Activated CD4-positive, alpha-beta T cell treated with anti-CD3 and anti-CD28 coated beads, Interleukin-2, amount 50 U/mL, for 24 hours (primary cell): ENCODE measurements at places on chromosomes 4 and X.

GRCh38 chrX:22950269-22951266 is 49.2 kb upstream of the DDX53 start:
- DNase-seq, result no peak

DNA sequence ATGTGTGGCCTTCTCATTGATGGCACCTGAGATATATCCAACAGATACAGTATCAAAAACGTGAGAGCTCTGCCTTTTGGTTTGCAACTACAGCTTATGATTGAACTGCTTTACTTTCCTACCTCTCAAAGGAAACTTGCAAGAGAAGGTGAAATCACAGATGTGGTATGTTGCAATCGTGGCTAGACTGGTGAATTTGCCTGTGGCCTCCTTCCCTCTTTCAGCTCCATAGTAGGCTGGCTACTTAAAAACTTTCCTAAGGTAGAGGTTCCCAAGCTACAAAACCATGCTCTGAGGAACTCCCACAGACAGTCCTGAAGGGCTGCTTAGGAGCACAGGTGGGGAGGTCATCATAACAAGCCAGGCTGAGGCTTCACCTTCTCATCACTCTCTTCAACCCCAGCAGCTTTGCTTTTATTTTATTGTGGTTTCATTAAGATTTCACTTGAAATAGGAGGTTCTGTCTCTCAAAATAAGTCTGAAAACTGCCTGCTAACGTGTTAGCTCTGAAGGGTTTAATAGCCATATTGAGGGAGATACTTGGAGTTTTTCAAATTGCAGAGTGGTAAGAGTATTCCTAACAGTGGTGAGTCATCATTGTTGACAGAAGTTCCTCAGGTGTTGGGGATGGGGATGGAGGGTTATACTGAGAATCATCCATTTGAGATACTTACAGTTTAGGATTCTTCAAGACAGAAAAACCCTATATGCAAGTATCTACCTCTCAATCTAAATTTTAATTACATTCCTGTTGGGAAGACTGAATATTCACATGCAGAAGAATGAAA is 93.5 kb upstream of the UCP1 start:
- DNase-seq, result no peak

DNA sequence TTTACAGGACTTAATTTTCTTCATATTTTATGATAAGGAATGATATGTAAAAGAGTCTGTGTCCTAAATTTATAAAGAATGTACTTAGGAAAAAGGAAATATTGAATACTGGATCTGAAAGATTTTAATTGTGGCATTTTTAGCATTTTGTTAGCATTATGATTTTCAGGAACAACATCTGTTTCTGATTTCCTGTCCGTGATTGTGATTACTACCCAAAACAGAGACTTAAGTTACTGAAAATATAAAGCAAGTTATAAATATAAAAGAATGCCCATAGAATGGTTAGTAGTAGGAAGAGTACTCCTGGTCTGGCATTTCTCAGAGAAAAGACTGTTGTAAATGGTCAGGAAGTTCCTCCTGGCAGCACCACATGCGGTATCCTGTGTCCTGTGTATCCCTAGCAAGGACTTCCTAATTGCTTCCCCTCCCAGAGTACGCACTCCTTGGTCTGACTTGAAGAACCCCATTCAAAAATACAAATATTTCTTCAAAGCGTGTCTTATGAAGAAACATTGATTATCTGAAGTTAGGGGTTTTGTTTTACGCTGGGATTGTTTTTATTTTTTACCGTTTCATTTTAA is 88.9 kb downstream of the RS1 start:
- DNase-seq, result no peak

DNA sequence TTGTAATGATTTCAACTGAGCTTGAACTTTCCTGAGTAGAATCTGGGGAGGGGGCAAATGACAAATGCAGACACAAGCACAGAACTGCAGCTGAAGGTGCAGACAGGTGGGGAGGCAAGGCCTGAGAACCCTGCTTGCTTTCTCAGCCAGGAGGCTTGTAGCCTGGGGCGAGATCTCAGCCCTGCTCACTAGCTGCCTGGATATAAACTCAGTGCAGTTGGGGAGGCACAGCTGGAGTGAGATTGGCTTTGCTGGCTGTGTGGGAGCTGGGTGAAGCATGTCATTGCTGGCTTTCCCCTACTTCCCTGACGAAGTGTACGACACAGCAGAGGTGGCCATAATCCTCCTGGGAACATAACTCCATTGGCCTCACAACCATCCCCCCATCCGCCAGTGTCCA is 55.5 kb upstream of the NEXMIF start:
- no peak for DNase-seq

- no peak for DNase-seq
These were observed 37.5 kb downstream of the PNPLA4 start for GRCh38 chrX:7889680-7890079.

DNA sequence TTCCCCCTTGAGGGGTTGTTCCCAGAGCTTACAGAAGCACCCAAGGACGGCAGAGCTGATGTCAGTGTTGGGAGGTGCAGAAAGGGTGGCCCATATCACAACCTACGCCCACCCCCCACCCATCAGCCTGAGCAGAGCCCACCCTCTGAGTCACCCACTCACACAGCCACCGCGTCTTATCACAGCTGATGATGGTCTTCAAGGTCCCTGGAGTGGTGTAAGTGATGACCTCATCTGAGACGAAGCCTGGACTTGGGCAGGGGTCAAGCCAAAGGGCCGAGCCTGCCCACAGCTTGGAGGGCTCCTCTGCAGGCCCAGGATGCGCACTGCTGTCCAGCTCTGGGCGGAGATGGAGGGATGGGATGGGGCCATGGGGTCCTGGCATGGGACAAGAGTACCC is 3.0 kb upstream of the HTRA3 start:
- DNase-seq, result no peak

- no peak for DNase-seq
These were observed 41.5 kb downstream of the SMARCA5 start for GRCh38 chr4:143554728-143555597.

DNA sequence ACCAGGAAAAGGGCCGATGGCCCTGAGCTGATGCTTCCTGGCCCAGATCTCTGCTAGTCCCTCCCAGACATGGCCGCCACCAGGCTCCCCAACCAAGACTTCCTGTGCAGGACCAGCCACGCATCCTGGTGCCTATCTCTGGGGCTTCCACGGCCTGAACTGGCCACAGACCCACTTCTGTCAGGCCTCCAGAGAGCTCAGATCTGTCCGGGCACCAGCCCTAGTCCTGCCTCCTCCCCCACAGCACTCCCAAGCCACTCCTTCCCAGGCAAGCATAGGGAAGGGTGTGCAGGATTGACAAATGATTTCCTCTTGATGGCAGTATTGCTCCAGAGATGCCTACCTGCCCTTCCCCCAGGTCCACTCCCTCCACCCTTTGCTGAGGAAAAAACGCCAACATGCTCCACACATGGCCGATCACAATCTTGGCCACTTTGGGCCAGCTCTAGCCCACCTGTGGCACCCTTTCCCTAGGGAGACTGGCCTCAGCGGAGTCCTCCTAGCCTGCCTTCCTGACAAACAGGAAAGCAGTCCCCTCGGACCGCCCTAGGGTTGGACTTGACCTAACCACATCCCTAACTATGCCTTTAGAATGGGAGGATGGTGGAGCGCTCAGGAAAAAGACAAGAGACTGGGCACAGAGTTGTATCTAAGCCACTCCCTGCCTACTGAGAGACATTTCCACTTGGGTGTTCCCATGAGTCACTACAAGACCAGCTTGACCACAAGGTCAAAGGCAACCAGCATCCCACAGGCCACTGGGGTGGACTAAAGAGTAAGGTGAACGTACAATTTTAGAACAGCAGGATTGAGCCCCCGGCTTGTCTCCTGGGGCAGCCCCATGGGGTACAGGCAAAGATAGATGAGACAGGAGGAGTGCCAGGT is 277.5 kb upstream of the AGTR2 start:
- no peak for DNase-seq

DNA sequence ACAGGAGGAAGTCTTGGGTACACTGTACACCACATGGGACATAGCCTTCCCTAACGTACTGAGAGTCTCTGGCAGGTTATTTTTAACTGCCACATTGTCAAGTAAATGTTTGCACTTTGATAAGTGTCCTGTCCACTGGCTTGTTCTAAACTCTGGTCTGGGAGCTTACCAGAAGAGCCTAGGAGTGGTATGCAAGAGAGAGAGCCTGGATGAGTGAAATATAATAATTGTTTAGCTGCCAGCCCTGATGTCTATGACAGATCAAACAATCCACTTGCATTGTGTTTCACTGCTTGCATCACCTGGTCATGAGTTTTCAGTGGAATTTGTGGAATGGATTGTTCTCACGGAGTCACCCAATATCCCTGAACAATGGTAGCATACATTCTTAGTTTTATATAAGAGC is 91.6 kb downstream of the SHROOM3 start:
- DNase-seq, result no peak

DNA sequence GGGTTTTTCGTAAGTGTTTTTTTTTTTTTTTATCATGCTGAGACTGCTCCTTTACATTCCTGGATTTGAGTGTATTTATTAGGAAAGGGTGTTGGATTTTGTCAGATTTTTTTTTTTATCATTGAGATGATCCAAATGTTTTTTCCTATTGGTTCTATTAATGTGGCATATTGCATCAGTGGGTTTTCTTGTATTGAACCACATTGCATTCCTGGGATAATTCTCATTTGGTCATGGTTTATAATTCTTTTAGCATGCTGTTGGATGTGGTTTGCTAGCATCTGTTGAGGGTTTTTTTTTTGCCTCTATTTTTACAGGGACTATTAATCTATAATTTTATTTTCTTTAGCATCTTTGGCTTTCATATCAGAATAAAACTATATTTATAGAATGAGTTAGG is 28.8 kb downstream of the COL4A5 start:
- DNase-seq, result no peak

DNA sequence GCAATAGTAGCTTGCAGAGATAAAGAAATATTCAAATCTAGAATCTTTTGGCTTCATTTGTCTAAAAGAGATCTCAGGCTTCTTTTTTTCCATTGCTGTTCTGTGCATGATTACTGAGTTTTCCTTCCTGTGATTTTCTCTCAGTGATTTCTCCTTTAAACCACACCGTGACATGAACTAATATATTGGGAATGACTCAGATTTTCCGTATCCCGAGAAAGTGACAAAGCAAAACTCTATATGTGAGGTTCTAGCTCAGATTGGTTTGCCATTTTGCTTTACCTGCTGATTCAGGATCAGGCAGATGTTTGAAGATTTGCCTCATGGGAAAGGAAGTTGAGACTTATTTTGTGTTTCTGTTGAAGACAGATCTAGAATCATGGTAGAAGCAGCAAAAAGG is 59.4 kb downstream of the MTHFD2L start:
- DNase-seq, result no peak

GRCh38 chrX:18354369-18355223 is at the start of gene SCML2:
Gene SCML2, minus strand, starts transcription at chrX:18354688. Its CDS starts 20,617 bp downstream, at chrX:18334071.
- DNase-seq, result no peak

DNA sequence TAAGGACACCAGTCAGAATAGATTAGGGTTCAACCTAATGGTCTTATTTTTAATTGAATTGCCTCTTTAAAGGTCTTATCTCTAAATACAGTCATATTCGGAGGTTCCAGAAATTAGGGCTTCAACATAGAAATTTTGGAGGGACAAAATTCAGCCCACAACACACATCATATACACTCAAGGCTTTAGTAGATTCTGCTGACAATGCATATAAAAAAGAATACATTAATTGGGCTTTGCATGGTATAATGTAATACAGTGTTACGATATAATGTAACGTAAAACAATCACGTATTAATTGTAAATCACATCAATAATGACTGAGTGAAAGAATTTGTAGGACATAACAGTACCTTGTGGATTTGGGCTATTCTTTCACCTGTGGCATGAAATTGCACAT is 787.8 kb downstream of the STIM2 start:
- no peak for DNase-seq

- no peak for DNase-seq
These were observed 84.5 kb upstream of the ATXN3L start for GRCh38 chrX:13404364-13404763.
